Stimulated activated naive CD4-positive, alpha-beta T cell treated with Interleukin-2 at 50 U/mL for 16 hours (primary cell): ENCODE measurements at places on chromosomes 2 and 18.

GRCh38 chr2:177076636-177077179 is 135.9 kb upstream of the HNRNPA3 start:
- no peak for DNase-seq

GRCh38 chr2:70115646-70116442 is 28.6 kb downstream of the PCBP1 start:
- no peak for DNase-seq

DNA sequence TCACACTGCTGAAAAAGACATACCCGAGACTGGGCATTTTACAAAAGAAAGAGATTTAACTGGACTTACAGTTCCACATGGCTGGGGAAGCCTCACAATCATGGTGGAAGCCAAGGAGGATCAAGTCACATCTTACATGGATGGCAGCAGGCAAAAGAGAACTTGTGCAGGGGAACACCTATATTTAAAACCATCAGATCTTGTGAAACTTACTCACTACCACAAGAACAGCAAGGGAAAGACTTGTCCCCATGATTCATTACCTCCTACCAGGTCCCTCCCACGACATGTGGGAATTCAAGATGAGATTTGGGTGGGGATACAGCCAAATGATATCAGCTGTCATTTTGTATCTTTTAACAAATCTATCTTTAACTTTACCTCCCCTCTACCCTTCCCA is 251.1 kb upstream of the RASGRP3 start:
- no peak for DNase-seq

DNA sequence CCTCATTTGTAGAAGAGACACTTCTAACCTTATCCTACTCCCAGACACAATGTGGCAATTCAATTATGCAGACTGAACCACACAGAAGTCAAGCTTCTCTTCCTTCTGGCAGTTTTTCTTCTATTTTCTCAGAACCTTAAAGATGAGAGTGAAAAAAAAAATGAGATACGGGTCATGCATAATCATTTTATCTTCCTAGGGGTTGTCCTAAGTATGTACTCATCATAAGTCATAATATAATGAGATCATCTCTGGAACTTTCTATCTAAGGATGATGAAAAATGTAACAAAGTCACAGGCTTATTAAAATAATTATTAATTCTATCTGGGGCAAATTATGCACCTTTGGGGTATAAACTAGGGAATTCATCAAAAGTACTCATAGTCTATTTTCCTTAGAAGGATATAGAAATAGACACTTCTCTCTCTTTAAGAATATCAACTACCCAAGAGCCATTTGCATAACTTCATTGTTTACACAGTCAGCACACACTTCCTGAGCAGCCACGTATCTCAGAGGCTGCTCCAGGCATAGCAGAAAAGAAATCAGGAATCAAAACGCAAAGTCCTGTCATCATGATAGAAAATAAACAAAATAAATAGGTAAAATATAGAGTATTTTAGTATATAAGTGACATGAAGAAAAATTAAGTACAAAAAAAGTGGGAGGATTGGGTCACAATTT is 345.9 kb upstream of the SPHKAP start:
- DNase-seq, result no peak

DNA sequence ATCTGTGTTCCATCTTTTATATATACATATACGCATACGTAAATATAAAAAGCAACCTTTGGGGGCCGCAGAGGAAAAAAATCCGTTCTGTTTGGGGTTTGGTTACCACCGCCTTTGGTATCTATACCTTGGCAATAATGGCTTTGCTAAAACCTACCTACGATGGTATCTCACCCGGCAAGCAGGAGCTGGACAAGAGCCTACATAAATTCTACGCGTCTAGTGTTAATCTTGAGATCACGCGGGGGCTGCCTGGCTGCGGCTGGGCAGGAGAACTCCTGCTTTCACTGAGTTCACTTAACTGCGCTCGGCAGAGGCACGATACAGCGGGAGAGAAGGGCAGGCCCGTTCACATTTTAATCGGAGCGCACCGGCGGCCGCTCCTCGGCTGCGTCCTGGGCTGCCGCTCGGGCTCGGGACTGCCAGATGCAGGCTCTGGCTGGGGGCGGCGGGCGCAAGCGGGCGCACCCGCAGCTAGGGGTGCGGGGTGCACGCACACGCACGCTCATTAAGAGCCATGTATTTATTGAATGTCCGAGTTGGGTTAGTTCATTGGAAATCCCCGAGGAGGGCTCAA is 1.7 kb upstream of the POU3F3 start:
- no peak for DNase-seq

GRCh38 chr2:227870710-227871374 is 589 bp upstream of the DAW1 start:
- DNase-seq, result no peak

DNA sequence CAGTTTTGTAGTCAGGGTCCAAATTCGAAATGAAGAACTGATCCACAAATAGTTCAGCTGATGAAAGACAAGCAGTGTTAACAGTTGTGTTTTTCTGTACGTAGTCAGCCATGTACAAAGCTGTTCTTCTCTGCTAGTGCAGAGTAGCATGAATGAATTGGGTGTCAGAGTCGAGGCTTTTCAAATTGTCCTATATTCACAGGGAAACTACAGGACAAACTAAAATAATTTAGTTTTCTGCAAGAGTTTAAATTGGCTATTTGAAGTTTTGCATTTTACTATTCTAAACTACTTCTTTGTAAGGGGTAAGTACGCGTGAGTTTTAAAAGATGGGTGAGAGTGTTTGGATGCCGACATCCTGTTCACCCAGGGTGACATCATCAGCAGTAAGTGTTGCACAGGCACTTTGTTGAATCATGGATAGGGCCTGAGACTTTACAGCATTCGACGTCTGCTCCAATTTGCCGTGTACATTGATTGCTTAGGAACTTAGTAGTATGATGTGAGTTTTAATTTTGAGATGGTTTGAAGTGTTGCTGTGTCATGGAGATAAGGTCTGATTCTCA is 147.2 kb upstream of the NFATC1 start:
- DNase-seq, result no peak

- DNase-seq, result no peak
Observed at GRCh38 chr18:54938506-54938905, 20.8 kb downstream of the CCDC68 start.

- DNase-seq, result no peak
Observed at GRCh38 chr18:38421872-38422615, 856.4 kb upstream of the CELF4 start.

- DNase-seq, result no peak
Observed at GRCh38 chr2:214902286-214902685, 92.8 kb upstream of the BARD1 start.

GRCh38 chr2:109720380-109721106 is 73.6 kb upstream of the RGPD5 start:
- no peak for DNase-seq

DNA sequence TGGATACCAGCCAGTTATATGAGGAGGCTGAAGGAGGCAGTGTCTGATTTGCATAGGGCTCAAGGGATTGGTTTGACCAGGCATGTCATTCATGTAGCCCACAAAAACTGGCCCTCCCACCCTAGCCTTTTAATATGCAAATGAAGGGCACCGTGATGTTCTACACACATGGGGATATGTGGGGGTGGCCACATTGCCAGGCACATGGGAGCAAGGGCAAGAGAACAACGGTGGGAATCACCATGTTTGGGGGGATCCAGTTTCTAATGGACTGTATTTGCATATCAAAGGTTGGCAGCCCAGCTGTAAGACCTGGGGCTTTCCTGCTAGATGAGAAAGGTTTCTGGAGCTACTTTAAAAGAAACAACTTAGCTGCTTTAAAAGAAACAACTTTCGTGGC is 65.1 kb upstream of the SLC25A52 start:
- DNase-seq, result no peak

GRCh38 chr18:76459687-76460350 is 35.2 kb downstream of the ZNF516 start:
- DNase-seq, result no peak

- DNase-seq, result no peak
Observed at GRCh38 chr2:24836206-24836605, 43.0 kb downstream of the CENPO start.

GRCh38 chr2:137023205-137023604 is 257.9 kb downstream of the THSD7B start:
- DNase-seq, result no peak

GRCh38 chr2:184141866-184142265 is 456.5 kb upstream of the ZNF804A start:
- DNase-seq, result no peak

DNA sequence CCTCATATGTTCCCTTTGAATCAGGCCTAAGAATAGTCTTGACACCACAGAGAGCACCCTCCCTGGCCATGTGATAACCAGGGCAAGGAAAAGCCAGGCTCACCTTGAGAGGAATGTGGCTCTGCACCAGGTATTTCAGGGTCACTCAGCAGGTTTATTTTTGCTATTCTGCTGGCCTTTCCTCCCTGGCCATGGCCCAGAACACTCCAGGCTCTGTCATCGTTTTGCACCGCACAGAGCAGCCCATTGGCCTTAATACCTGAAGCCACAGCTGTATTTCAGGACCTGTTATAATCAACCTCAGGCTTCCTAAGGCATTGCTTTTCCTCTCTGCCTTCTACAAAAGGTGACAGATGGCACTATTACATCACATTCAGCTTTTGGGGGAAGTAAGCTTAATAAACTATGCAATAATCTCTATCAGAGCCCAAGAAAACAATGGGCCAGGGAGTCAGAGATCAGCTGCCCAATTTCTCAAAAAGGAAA is 668.3 kb downstream of the IRS1 start:
- no peak for DNase-seq
